A549 (cell line): ENCODE measurements at places on chromosomes 3 and 15.

- no peak for DNase-seq
Measured at GRCh38 chr3:13019243-13020095, 53.8 kb downstream of the IQSEC1 start.

DNA sequence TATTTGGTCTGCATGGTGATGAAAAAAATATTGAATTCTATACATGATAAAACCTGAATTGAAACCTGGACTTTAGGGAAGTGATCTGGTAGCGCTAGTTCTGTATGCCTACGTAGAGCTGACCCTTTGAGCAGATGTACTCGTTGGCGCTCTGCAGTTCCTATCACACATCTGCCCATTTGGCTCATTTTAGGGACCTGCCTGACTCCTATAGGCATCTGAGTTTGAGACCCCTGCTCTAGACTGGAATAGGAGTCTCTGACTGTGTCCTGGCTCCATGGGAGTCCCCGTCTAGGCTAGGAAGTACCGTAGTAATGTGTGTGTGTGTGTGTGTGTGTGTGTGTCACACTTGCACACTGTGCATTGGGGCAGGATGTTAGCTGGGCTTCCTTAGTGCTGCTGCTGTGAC lies 21.2 kb downstream of the STARD5 start:
- DNase-seq = no peak

DNA sequence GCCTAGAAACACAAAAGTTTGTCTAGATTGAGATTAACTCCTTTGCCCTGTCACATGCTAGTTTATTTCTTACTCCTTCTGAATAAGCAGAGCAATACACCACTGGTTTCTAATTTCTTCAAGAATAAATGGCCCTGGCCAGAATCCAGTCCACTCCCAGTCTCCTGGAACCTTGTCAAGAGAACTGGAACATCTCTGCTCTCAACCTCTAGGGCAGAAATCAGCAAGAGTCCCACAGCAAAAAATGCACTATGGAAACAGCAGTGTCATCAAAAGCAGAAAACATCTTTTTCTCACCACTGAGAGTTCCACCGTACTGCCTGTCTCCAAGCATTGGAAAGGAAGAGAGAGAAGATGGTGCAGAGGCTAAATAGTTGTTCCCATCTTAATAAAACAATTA lies 35.9 kb upstream of the PPP2R3A start:
- DNase-seq = no peak

GRCh38 chr3:114122027-114122709 lies 56.7 kb downstream of the DRD3 start:
- DNase-seq = no peak

GRCh38 chr3:61928776-61929314 lies 367.5 kb downstream of the PTPRG start:
- DNase-seq = no peak

DNA sequence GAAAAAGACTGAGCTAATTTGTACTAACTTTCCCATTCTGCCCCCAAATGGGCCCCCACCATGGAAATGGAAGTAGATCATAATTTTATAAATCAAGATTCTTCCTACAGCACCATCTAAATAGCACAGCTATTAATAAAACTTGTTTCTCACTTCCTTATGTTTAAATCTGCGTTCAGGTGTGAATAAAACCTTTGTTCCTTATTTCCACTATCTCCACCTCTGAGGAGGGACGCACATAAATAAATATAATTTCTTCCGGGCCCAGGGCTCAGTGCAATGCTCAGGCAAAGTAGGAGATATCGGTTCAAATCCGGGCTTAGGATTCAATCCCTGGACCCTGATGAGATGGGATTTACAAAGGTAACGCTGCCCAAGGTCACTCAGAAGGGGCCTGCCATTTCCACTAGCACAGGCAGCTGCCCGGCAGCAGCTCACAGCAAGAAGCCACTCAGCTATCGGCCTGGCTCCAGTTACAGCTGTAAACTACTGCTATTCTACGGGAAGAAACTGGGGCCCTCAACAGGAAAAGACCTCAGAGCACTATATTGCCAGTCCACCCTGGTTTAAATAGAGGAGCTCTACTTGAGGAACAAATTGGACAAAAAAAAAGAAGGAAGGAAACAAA lies 52.5 kb downstream of the FOXP1 start:
- DNase-seq = no peak

DNA sequence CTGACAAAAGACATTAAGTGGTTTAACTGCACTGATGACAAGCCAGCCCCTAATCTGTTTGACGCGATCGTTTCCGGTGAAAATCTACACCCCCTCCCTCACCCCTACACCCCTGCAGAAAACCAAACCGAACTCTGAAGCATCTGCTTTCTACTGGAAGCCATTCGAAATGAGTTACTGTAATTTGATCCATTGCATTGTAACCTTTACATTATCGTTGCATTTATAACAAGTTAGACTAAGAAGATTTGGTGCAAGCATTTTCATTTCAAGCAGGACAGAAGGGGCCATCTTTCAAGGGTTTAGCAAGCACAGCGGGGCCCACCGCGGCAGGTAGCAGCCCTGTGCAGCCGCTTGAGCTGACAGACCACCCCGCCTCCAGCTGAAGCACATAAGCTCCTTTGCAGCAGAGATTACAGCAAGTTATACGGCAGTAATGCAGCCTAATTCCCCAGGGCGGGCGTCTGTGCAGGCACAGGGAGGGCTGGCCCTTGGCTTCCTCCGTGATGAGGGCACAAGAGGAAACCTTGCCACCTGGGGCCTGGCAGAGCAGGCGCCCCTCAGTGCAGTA lies 79.3 kb downstream of the CHSY1 start:
- no peak for DNase-seq

DNA sequence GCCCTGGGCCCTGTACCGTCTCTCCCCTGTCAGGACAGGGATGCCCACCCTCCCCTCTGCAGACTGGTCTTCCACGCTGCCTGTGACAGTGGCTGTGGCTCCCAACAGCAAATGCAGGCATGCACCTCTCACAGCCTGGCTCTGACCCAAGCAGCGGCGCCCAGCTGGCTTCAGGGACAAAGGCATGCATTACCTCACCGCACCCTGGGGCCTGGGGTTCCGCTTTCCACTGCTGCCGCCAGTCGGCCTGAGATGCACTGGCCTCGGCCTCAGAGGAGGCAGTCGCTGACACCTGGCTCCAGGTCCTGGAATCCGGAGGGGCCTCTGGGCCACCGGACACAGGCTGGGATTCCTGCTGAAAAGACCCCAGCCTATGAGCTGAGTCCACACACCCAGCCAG lies 70.3 kb downstream of the SCN5A start:
- DNase-seq = no peak

GRCh38 chr3:106566277-106566676 lies 697.5 kb upstream of the CBLB start:
- DNase-seq = no peak

GRCh38 chr3:171712171-171712938 lies 97.9 kb downstream of the PLD1 start:
- DNase-seq = peak; percentile 46

DNA sequence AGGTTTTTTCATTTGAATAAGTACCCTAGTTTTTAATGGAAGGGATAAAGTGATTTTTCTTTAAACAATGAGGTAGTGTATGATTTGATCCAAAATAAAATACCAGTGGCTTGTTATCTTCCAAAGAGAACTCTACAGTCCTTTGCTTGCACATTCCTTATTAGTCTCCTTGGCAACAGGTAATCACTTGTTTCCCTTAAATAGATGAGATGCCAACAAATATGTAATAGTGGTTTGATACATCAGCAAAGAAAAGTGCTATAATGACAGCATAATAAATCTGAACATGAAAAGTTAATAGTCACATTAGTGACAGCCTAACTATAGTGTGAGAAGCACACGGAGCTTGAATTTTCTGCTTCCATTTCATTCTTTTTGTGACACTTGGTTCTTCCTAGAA lies 360.2 kb downstream of the ZNF385D start:
- no peak for DNase-seq

DNA sequence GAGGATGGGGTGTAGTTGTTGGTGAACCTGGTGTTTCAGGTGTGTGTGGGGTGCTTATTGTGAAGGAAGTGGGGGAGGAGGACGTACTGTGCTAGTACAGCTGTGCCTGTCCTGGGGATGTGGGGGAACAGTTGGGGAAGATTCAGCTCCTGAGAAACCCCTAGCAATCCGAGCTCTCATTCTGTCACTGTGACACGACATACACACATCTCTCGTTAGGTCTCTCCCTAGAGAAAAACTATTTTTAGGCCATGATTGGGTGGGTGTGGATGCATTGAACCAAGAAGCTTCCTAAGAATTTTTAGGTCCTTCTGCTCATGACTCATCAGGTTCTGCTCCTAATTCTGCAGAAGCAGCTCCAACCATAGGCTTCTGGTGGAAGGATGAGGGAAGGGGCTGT lies 54.3 kb downstream of the SLC30A4 start:
- DNase-seq = no peak
